BE2C (cell line): ENCODE measurements at places on chromosomes 7 and 10.

DNA sequence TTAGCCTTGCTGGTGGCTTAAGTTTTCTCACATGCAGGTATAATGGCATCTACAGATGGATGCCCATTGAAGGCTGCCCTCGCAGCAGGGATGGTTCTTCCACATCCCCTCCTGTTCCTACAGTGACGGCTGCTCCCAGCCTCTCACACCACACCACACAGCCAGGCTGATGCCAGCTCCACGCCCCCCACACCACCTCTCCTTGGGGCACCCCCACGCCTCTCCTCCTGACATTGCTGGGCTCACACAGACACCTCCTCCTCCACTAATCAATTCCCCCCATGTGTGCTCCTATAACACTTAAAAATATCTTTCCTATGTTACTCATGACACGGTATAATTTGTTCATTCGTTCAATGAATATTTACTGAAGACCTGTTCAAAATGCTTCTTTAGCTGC is 244.0 kb downstream of the WDR37 start:
- DNase-seq, result no peak

GRCh38 chr7:1021366-1021765 is 23.0 kb upstream of the GPR146 start:
- DNase-seq, result peak; percentile 44

DNA sequence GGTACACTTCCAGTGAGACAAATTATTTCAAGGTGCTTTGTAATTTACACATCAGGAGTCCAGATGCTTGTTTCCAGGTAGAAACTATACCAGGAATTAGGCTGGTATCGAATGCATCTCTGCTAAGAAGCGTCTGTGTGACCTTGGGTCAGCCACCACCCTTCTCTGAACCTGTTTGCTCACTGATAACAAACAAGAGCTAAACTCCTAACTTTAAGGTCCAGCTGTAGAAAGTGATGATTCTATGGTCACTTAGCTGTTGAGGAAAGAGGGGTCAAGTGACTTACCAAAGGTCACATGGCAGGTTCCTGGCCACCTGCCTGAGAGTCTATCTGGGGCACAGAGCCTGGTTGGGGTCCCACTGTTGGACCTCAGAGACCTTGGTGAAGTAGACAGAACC is 95.4 kb downstream of the HIF1AN start:
- DNase-seq, result no peak

- DNase-seq, result no peak
Measured at GRCh38 chr10:132059760-132060508, 5.8 kb upstream of the JAKMIP3 start.

DNA sequence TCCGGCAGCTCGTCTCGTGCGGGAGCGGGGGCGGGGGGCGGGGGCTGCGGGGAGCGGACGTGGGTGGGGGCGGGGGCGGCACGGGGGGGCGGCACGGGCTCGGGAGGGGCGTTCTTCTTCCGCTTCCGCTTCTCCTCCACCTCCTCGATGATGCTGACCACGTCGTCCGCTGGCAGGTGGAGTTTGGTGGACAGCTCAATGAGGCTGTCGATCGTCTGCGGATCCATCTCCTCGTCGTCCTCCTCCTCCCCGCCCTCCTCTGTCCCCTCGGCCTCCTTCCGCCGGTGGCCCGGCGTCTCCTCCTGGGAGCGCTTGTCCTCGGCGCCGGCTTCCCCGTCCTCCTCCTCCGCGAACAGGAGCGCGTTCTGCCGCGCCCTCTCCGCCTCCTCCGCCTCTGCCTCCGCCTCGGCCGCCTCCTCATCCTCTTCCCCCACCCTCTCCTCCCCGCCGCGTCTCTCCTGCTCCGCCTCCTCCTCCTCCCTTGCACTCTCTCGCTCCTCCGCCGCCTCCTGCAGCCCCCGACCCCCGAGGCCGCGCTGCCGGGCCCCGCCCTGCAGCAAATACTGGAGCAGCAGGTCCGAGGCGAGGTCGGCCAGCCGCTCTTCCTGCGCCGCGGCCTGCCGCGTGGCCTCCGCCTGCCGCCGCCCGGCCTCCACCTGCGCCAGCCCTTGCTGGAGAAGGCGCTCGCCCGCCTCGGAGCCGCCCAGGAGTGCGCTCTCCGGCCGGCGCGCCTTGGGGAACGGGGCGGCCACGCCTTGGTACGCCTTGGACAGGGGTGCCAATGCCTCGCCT is 1.9 kb downstream of the VGF start:
- DNase-seq, result peak; percentile 77

DNA sequence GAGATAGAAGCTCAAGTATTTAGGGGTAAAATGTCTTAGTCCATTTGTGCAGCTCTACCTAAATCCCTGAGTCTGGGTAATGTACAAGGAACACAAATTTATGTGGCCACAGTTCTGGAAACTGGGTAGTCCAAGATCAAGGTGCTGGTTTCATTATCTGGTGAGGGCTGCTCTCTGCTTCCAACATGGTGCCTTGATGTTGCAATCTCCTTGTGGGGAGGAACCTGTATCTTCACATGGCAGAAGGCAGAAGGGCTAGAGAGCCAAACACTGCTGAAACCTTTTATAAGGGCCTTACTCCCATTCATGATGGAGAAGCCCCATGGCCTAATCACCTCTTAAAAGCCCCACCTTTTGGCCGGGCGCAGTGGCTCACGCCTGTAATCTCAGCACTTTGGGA is 8.7 kb upstream of the BAZ1B start:
- DNase-seq, result no peak
